T-helper 2 cell treated with Interferon-gamma antibody and Interleukin-4, amounts not matched to agents 100 ng/mL and 5 ng/mL, for 36 hours (primary cell): ENCODE measurements at places on chromosomes 5 and 9. TPM values are rescaled to one million over a fixed set of nuclear protein-coding genes. Genes with fewer than 3 reads are reported as not detected.

IL5 gene
- 7.3 and 7.7 TPM in 2 replicates for total RNA-seq

SLC12A7 gene
- total RNA-seq: 101 and 107 TPM in 2 replicates

ACTL7A gene
- not detected in 2 replicates for total RNA-seq

RASEF gene
- not detected in 2 replicates for total RNA-seq

TOR1B gene
- 22.5 and 23.4 TPM in 2 replicates for total RNA-seq

LHX2 gene
- total RNA-seq: not detected in 2 replicates

TXNDC8 gene
- total RNA-seq: not detected in 2 replicates

PDE6A gene
- not detected in 2 replicates for total RNA-seq

SEMA6A gene
- total RNA-seq: not detected in 2 replicates

ARHGEF39 gene
- 14.7 and 15.4 TPM in 2 replicates for total RNA-seq
